ENCODE measurements at places on chromosomes 5 and 9. TPM values are rescaled to one million over a fixed set of nuclear protein-coding genes. Genes with fewer than 3 reads are reported as not detected.

LHX2 gene
- total RNA-seq = 4.7 TPM

SLC27A6 gene
- 0.06 TPM for total RNA-seq

ANKRD33B gene
- total RNA-seq = 11.0 TPM

DCTN3 gene
- total RNA-seq = 105 TPM

ADAM19 gene
- 12.9 TPM for total RNA-seq

BASP1 gene
- total RNA-seq = 202 TPM

ANKRD31 gene
- not detected for total RNA-seq

WNT8A gene
- not detected for total RNA-seq

FXN gene
- total RNA-seq = 26.2 TPM

BTNL8 gene
- not detected for total RNA-seq

KCNV2 gene
- not detected for total RNA-seq

EIF4E1B gene
- total RNA-seq = not detected

ADAMTSL2 gene
- not detected for total RNA-seq

PCDHGA2 gene
- total RNA-seq = 0.58 TPM

PAEP gene
- total RNA-seq = 0.45 TPM

OXCT1 gene
- total RNA-seq = 2.5 TPM

EFNA5 gene
- 19.2 TPM for total RNA-seq

C5orf58 gene
- total RNA-seq = not detected

OR13J1 gene
- not detected for total RNA-seq

MEIKIN gene
- total RNA-seq = not detected

DDX46 gene
- total RNA-seq = 51.4 TPM

RANBP3L gene
- not detected for total RNA-seq

OTULINL gene
- 14.1 TPM for total RNA-seq

SLC46A2 gene
- not detected for total RNA-seq

TUSC1 gene
- total RNA-seq = 6.6 TPM

PCSK5 gene
- 1.3 TPM for total RNA-seq

SLC36A2 gene
- not detected for total RNA-seq

MFAP3 gene
- 25.6 TPM for total RNA-seq

MAMDC2 gene
- total RNA-seq = 0.20 TPM

SLC6A18 gene
- total RNA-seq = not detected

ANKDD1B gene
- total RNA-seq = not detected

EGFLAM gene
- total RNA-seq = 0.21 TPM

IL9 gene
- total RNA-seq = not detected

PTGDS gene
- not detected for total RNA-seq

INSL6 gene
- total RNA-seq = not detected

PCDHB13 gene
- 0.05 TPM for total RNA-seq

Data from A549 treated with Mapracorat at 1 μM for 4 hours (cell line).